ENCODE measurements at places on chromosomes 12 and 14. TPM values are rescaled to one million over a fixed set of nuclear protein-coding genes. Genes with fewer than 3 reads are reported as not detected.

DNA sequence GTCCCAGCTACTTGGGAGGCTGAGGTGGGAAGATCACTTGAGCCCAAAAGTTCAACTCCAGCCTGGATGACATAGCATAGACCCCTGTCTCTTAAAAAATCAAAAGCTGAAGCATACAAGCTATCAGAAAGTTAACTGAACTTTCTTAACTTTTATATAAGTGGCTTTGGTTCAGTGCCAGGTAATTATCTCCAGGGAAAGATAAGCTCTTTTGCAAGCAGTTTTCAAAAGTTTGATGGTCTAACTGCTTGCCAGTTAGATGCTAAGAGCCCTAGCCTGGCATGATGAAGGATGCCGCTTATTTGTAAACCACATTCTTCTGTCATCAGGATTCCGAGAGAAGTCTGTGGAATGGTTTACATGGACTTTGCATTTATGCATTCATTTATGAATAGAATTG lies 409.1 kb downstream of the AEBP2 start:
- DNase-seq: no peak

DNA sequence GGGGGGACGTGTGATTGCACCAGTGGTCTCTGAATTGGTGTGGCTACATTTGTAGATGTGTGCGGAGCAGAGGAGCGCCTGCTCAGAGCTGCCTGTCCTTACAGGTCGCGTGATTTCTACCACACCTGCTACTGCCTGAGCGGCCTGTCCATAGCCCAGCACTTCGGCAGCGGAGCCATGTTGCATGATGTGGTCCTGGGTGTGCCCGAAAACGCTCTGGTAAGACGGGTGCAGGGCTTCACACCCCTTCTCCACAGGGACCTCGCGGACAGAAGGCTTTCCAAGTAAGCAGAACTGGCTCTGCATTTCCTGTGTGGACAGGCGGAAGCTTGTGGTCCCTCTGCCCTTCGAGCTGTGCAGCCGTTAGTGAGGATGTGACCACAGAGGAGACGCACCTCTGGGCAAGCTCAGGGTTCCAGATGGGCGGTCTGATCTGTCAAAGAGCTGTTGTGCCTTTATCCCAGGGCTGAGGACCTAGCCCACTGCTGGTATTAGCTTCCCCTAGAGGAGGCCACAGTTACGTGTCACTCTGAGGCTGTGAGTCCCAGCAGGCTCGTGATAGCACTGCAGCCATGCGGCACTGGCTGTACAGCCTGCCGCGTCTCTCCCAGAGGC lies 47.7 kb downstream of the MAX start:
- DNase-seq: no peak

ATL1 gene
- total RNA-seq: 3.7 TPM

GRCh38 chr12:56601503-56601902 lies 28.6 kb downstream of the BAZ2A start:
- DNase-seq: peak; percentile 53

Data from WTC11 (cell line).